Endothelial cell (in vitro differentiated cells): ENCODE measurements at places on chromosomes 2 and 18. TPM values are rescaled to one million over a fixed set of nuclear protein-coding genes. Genes with fewer than 3 reads are reported as not detected.

- no peak for DNase-seq
Observed at GRCh38 chr18:32583431-32583830, 112.7 kb upstream of the GAREM1 start.

DNA sequence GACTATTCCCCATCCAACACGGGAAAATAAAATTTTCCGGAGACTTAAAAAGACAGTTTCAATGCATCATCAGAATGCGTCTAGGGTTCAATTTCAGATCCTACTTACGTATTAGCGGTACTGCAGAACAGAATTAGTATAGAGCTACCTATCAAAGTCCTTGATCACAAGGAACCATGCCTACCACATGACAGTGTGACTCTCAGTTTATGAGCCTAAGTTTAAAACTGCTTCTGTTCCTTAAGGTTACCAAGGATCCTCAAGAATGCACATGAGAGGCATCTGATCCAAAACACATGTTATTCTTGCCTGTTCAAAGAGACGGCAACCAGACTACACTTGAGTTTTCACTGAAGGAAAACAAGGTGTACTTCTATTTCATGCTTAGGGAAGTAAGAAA lies 369.7 kb downstream of the EPHA4 start:
- no peak for DNase-seq

Gene DNAJC5G
- total RNA-seq, result not detected

Gene INO80C
- total RNA-seq, result 29.7 TPM

Gene TBR1
- total RNA-seq, result 0.08 TPM

Gene EVX2
- total RNA-seq, result not detected

GRCh38 chr2:18119883-18120282 lies 241.4 kb downstream of the KCNS3 start:
- DNase-seq, result no peak

- DNase-seq, result no peak
Observed at GRCh38 chr2:75705921-75706320, 4.8 kb downstream of the GCFC2 start.

GRCh38 chr2:45780541-45781463 lies 129.3 kb downstream of the PRKCE start:
- no peak for DNase-seq

- no peak for DNase-seq
Observed at GRCh38 chr2:112314856-112315255, 39.5 kb downstream of the ZC3H6 start.

DNA sequence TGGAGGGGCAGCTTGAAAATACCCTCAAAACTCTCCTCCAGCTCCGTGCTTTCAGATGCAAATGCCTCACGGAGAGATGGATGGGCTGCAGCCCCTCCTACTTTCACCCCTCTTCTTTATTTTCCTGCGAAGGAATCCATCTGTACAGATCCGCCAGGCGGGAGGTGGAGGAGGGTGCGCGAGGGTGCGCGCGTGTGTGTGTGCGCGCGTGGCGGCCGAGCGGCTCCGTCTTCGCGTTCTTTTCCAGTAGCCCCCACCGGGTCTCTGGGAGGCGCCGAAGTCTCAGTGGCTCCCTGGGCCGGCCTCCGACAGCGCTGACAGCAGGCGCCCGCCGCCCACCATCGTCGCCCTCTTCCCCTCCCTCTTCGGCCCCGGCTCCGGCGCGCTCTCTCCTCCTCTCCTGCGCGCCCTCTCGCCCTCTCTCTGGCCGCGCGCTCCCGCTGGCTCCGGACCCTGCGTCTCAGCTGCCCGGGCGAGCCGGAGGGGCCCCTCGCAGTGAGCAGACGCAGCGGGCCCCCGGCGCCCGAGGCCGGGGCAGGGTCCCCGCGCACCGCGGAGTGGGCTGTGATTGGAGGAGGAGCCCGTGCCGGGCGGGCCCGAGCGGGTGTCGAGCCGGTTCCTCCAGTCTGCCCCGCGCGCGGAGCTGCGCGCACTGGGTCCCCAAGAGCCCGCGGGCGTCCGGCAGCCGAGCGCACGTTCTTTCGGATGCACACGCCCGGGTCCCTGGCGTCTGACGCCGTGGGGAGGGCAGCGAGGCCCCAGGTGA lies at the start of gene CDH7:
Gene CDH7 (plus strand): TSS at position 624 of the 766 bp plus-strand sequence. CDS start 11,831 bp downstream, outside the sequence.
- peak; percentile 53 for DNase-seq

GRCh38 chr2:10406016-10406415 lies 42.1 kb downstream of the ODC1 start:
- DNase-seq, result no peak

DNA sequence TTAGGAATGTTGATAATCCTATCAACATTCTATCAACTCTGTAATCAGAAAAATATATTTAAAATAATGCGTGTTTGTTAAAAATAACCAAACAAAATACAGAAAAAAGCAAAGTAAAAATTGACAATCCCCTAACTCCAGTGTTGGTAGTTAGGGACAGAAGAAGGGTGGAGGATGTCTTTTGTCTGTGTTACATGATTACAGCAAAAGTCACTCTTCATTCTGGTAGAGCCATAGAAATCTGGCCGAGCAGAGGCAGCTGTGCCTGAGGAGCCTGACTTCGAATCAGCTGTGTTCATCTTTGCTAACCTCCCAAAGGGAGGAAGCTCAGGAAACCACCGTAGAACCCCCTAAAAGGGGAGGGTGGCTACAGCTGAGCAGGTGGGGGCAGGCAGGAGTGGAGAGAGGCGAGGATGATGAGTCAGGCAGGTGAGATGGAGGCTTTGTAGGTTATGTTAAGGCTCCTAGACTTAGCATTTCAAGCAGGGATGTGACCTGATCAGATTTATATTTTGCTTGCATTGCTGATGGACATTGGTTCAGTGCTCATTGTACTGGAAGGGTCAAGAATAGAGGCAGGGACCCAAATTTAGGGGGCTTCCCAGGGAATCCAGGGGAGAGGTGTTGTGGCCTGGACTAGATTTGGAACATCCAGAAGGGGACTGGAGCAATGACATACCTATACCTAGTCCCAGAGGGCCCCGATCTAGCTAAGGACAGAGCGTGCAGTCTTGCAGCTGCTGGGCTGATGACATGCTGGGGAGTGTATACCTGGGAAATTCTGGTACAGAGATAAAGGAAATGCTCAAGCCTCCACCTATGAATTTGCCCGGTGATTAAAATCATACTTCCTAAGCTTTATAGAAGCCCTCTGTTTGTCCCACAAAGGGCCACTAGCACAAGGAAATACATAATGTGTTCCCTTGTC lies 95.7 kb downstream of the NEDD4L start:
- DNase-seq, result no peak

- DNase-seq, result no peak
Observed at GRCh38 chr2:184769023-184769422, 170.7 kb downstream of the ZNF804A start.

GRCh38 chr18:26470011-26470637 lies 78.2 kb downstream of the KCTD1 start:
- DNase-seq, result no peak

DNA sequence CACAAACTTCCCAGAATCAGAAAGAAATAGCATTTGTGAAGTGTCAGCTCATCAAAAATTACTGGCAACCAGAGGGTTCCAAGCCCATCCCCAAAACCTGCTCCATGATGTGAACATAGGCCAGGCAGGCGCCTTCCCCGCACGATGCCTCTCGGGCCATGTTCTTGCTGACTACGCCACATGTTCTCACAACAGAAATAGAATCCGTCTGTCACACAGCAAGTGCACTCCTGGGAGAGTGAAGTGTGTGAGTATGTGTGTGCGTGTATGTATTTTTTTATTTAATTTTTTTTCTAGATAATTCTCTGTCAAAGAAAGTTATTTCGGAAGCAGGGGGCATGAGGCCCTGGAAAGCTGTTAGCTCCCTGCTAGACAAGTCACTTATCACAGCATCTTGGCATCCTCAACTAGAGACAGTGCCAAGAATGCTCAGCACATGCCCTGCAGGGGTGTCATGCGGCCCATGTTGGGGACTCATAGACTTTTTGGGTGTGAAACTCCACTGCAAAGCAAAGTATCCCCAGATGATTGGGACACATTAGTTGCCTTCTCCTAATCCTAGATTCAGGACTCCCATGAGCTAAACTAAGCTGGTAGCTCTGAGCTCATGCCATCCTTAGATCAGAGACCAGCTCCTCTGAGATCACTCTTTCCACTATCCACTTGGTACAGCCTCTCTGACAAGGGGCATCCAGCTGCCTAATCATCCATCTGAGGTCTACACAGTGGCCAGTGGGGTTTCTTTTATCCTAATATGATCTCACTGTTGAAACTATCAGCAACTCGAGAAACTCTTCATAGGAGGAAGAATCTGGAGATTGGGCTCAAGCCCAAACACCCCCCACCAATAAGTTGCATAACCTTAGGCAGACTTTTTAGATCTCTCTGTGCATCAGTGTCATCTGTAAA lies 53.2 kb upstream of the CYRIA start:
- no peak for DNase-seq

Gene LYPD6B
- total RNA-seq, result 4.8 TPM

GRCh38 chr2:107775211-107775610 lies 51.5 kb upstream of the RGPD4 start:
- DNase-seq, result no peak

DNA sequence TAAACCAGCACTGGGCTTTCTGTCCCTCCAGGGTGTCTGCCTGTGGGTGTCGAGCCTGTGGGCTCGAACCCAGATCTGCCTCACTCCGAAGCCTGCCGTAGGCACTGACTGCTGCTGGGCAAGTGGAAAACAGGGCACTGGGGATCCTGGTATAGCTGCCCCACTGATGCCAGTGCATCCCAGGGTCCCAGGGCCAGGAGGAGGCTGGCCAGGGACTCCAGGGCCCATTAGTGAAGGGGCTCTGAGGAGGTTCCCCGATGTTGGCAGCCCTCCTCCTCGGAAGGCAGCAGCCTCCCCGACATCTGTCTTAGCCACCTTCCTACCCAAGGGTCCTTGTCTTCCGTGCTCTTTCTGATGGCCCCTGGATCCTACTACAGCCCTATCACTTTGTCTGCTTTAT lies 96.1 kb downstream of the RTN4 start:
- DNase-seq, result no peak

Gene CYRIA
- total RNA-seq, result 32.4 TPM

GRCh38 chr2:233966388-233966787 lies 49.2 kb downstream of the TRPM8 start:
- no peak for DNase-seq
